Heart right ventricle (tissue), 16 donors: ENCODE measurements at places on chromosomes 4 and X. TPM values are rescaled to one million over a fixed set of nuclear protein-coding genes. Genes with fewer than 3 reads are reported as not detected.

SLC2A9 gene
- total RNA-seq: 8.3 TPM

TCEANC gene
- total RNA-seq: 7.2 TPM

GRCh38 chrX:51837921-51838320 is 55.5 kb upstream of the MAGED1 start:
- no peaks in the 10 kb centered on the region for H3K27me3 ChIP-seq
- H3K27ac ChIP-seq: no peak overlapping the region
- peak; percentile 50 for DNase-seq
- no peaks in the 10 kb centered on the region for H3K4me1 ChIP-seq
- H3K36me3 ChIP-seq: no peaks in the 10 kb centered on the region

GRCh38 chr4:162706632-162707031 is 460.1 kb downstream of the NAF1 start:
- no peaks in the 10 kb centered on the region for H3K27me3 ChIP-seq
- no peak overlapping the region for H3K4me3 ChIP-seq

SCRG1 gene
- total RNA-seq: 0.28 TPM

DNA sequence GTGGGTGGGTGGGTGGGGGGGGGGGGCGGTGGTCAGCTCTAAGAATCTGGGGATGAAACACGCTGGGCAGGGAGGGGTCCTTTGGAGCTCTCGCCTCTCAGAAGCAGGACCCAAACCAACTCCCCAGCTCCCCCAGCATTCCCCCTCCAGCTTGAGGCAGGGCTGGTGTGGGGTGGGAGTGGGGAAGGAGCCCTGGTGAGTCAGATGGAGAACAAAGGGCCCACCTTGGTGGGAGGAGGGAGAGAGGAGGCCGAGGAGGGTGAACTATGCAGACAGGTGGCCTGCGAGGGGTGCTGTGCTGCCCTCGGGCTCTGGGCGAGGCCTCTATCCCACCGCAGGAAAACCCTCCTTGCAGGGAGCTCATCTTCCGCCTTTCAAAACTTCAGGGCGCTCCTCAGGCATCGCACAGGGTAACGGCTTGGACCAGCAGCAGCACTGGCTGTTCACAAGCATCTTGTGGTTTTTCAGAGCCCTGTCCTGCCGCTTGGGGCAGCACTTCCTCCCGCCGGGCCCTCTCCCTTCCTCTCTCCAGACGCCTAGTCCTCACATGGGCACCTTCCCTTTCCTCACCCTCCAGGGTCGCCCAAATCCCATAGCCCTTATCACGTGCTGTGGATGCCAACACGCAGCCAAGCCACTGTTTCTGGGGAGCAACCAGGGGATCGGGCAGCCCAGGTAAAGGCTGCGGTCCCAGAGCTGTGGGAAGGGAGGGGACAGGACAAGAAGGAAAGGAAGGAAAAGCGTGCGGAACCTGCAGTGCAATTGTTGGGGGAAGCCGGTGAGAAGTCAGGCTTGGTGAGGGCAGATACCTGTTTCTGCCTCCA is 34.0 kb upstream of the GRPEL1 start:
- H3K27ac ChIP-seq: peak overlapping the region; percentile 87
- no peaks in the 10 kb centered on the region for H3K36me3 ChIP-seq
- peaks cover 16% of the 10 kb centered on the region for H3K4me1 ChIP-seq
- H3K27me3 ChIP-seq: no peaks in the 10 kb centered on the region
- DNase-seq: peak; percentile 74

DNA sequence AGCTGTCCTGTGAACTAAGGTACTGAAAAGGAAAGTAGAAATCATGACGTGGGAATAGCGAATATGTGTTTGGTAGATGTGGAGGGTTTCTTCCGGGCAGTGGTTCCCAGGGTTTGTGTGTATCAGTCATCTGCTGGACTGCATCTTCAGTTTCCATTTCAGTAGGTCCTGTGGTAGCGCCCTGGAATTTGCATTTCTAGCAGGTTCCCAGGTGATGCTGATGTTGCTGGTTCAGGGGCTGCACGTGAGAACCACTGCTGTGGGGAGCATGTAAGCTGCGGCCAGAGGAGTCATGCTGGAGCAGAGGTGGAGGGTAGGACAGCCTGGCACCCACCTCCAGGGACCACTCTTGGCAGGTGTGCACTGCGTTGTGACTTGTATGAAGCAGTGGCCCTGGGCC is 47.1 kb downstream of the ARHGAP10 start:
- DNase-seq: no peak
- H3K4me3 ChIP-seq: no peak overlapping the region
- H3K36me3 ChIP-seq: no peaks in the 10 kb centered on the region

DNA sequence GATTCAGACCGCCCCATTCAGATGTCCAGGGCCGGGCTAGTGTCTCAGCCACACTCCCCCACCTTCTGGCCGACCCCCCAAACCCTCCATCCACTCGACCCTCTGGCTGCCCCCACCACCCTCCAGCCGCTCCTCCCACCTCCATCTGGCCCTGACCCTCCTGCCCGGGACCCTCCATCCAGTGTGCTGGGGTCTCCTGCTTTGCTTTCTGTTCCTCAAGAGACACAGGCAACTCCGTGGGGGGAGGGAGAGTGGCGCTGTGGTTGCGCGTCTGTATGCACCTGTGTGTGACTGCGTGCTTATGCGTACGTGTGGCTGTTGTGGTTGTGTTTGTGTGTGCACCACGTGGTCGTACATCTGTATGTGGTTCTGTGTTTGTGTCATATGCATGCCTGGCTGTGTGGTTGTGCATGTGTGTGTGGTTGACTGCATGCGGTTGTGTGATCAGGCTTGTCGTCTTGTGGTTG is 33.3 kb downstream of the CPLX1 start:
- no peaks in the 10 kb centered on the region for H3K36me3 ChIP-seq
- H3K27ac ChIP-seq: no peak overlapping the region
- peak overlapping the region; percentile 24 for H3K4me3 ChIP-seq

DNA sequence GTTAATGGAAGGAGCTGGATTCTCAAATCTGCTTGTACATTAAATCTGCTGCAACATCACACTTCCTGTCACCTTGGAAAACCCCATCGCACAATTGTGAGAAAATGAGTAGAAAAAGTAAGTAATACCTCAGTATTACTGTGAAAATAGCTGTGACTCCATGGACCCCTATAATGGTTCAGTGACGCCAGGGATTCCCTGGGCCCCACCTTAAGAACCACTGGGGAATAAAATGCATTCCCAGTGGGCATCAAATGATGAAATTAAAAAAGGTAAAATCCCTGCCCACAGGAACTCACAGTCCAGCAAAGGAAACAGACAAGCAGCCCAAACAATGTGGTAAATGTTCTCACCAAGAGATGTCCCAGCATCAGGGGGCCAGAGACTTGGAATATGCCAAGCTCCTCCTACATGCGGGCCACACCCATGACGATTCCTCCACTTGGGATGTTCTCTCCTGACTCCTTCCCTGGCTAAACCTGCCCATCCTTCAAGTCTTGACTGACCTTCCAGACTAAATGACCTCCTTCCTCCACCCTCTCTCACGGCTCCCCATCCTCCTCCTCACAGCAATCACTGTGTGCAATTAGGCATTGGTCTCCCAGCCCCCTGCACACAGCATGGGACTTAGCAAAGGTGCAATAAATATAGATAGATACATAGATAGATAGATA is 2.6 kb downstream of the EVC2 start:
- no peaks in the 10 kb centered on the region for H3K36me3 ChIP-seq
- H3K27me3 ChIP-seq: peaks cover 21% of the 10 kb centered on the region
- no peak overlapping the region for H3K27ac ChIP-seq
- H3K4me1 ChIP-seq: peaks cover 8% of the 10 kb centered on the region
- no peak overlapping the region for H3K4me3 ChIP-seq

- no peak for DNase-seq
- H3K27ac ChIP-seq: peak overlapping the region; percentile 97
- peak overlapping the region; percentile 76 for H3K4me3 ChIP-seq
- no peaks in the 10 kb centered on the region for H3K36me3 ChIP-seq
- no peaks in the 10 kb centered on the region for H3K27me3 ChIP-seq
- H3K4me1 ChIP-seq: peaks cover 48% of the 10 kb centered on the region
Measured at GRCh38 chr4:185424905-185425646, 688 bp downstream of the UFSP2 start.
